ENCODE measurements at places on chromosomes 3 and 15. TPM values are rescaled to one million over a fixed set of nuclear protein-coding genes. Genes with fewer than 3 reads are reported as not detected.
A peak's percentile ranks its signal among the peaks of the same experiment; 100 is the strongest.

Gene BBX
- total RNA-seq, result 70.0 TPM

Gene MFGE8
- 29.0 TPM for total RNA-seq

Gene RBMS3
- total RNA-seq, result 58.1 TPM

Gene CKMT1B
- not detected for total RNA-seq

Gene GPX1
- total RNA-seq, result 276 TPM

GRCh38 chr3:15535732-15536131, 14.2 kb upstream of the COLQ start:
- peaks cover 8% of the 10 kb centered on the region for H3K4me1 ChIP-seq
- H3K27me3 ChIP-seq, result no peaks in the 10 kb centered on the region
- no peak overlapping the region for H3K4me3 ChIP-seq
- no peaks in the 10 kb centered on the region for H3K36me3 ChIP-seq
- DNase-seq, result no peak
- peak overlapping the region; percentile 20 for H3K27ac ChIP-seq

Gene C3orf20
- total RNA-seq, result 0.77 TPM

Data from spleen (tissue), 13 donors.